ENCODE measurements at places on chromosomes 1 and 21.

DNA sequence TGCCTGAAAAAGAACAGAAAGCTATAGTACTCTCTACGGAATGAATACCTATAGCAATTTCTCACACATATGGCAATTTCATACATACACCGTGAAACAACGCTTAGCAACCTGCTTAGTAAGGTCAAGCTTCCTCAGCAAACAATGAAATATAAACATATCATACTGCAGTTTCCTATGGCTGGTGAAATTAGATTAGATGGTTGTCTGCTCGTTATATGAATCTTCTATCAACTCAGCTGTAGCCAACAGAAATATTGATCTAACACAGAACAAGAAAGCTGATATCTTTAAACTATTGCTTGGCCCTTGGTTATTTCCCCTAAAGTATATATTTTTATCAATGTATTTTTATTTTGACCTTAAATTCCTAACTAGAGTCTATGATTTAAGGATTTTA, 187.8 kb downstream of the SLC44A5 start:
- no peak for DNase-seq

- no peak for DNase-seq
Observed at GRCh38 chr1:237084341-237085077, 42.5 kb downstream of the RYR2 start.

DNA sequence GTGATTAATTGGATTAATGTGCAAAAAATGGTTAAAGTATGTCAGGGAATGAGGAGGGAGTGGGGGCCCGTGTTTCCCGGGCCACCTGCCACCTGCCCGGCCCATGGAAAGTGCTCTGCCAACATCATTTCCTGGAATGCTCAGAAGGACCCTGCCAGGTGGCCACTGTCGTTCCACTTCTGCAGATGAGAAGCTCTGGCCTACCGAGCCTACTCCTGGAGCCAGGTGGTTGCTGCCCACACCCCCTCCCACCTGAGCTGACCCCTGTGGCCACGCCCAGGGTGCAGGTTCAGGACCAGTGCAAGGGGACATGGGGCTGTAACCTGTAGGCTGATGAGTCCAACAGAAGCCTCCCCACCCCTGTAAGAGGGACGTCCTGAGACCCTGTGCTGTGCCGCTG, 99.7 kb downstream of the PRDM16 start:
- DNase-seq = no peak

GRCh38 chr21:36424592-36424991, 39.4 kb downstream of the CHAF1B start:
- DNase-seq = no peak

- DNase-seq = no peak
Observed at GRCh38 chr1:51738681-51739080, 121.8 kb downstream of the OSBPL9 start.

GRCh38 chr1:98325646-98326440, 335.7 kb upstream of the SNX7 start:
- DNase-seq = no peak

- DNase-seq = no peak
Observed at GRCh38 chr1:176566004-176566975, 103.3 kb downstream of the PAPPA2 start.

DNA sequence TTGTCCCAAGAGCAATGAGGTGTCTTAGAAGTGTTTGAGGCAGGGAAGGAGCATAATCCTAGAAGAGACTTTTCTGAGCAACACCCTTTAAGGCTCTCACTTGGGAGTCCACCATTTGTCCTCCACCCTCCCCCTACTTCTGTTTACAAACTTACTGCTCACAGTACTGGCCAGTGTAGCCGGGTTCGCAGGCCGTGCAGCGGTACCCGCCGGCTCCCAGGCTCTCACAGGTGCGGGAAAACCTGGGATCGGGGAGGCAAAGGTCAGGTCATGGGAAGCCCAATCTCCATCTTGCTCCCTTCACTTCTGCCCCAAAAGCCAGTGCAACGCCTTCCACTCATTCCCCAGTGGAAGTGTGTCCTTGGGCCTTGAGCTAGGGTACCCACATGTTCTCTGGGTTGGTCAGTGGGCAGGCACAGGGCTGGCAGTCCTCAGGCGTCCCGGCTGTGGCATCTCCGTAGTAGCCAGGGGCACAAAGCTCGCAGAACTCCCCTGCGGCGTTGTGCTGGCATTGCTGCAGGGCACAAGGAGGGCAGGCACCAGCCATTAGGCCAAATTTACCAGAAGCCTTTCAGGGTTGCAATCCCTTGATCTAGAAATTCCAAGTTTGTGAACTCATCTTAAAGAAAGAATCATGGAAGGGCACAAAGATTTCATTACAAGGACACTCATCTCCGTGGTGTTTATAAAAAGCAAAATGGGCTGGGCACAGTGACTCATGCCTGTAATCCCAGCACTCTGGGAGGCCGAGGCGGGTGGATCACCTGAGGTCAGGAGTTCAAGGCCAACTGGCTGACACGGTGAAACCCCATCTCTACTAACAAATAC, 49.8 kb downstream of the LDLRAD2 start:
- no peak for DNase-seq

- DNase-seq = no peak
Observed at GRCh38 chr1:15339570-15339969, 70.1 kb upstream of the EFHD2 start.

GRCh38 chr1:100482167-100482566, 55.8 kb upstream of the GPR88 start:
- DNase-seq = no peak

DNA sequence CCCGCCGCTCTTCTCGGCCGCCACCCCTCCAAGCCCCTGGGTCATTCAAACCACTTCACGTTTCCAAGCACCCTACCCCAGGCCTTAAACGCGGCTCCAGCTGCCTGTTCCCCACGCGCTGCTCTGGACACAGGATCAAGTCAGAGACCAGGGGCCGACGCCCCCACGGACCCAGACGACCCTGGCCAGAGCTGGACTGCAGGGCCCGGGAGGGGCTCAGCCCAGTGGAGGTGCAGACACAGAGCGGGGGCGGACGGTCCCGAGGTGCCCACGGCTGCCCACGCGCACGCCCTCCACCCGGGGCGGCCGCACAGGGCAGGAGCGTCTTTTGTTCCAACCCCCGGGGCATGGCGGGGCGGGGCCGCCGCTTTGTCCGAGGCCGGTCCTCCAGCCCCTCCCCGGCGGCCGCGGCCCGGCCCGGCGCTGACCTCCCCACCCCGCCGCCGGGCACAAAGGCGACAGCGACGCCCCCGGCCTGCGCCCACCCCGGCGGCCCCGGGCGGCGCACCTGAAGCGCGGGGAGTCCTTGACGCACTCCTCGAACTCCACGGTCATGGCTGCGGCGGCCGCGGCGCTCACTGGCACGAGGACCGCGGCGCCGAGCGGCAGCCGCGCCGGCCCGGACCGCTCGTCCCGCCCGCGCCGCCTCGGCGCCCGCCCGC, 338 bp downstream of the ACAP3 start:
- DNase-seq = no peak

All from T-helper 1 cell (primary cell).